ENCODE measurements at places on chromosomes 3 and 15.

DNA sequence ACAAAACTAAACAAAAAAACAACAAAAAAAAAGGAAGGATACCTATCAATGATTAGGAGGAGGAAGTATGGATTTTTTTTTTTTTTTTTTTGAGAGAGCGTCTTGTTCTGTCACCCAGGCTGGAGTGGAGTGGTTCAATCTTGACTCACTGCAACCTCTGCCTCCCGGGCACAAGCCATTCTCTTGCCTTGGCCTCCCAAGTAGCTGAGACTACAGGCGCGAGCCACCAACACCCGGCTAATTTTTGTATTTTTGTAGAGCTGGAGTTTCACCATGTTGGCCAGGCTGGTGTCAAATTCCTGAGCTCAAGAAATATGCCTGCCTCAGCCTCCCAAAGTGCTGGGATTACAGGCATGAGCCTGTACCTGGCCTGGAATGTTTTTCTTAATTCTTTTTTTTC lies 195.8 kb downstream of the CBLB start:
- DNase-seq: no peak

DNA sequence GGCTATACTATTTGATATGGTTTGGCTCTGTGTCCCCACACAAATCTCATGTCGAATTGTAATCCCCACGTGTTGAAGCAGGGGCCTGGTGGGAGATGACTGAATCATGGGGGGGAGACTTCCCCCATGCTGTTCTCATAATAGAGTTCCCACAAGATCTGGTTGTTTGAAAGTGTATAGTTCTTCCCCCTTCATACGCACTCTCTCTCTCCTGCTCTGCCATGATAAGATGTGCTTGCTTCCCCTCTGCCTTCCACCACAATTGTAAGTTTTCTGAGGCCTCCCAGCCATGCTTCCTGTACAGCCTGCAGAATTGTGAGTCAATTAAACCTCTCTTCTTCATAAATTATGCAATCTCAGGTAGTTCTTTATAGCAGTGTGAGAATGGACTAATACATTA lies 290.1 kb upstream of the CHRM5 start:
- no peak for DNase-seq

DNA sequence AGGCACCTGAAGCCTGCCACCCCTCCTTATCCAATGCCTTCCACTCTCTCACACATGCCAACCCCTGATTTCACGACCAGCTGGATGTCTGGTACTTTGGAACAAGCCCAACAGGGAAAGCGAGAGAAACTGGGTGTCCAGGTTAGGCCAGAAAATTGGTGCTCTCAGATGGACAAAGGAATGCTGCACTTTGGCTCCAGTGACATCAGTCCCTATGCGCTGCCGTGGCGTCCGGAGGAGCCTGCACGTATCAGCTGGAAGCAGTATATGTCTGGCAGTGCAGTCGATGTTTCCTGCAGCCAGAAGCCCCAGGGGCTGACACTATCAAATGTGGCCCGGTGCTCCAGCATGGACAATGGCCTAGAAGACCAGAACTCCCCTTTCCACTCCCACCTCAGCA lies 45.2 kb downstream of the CDAN1 start:
- DNase-seq: no peak

DNA sequence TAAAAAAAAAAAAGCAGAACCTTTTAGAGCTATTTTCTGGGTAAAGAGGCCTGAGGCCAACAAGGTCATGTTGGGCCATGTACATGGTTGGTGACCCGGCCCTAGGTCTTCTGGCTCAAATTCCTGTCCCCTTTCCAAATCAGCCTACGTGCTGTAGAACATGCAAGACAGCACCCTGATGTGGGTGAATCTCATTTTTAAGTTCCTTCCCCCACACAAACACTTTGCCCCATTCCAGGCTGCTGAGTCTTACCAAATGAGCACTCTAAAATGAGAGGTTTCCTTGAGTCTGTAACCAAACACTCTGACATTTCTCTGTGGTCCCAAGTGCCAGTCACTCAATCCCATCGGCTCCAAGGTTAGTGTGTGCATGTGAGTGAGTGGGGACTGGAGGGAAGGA lies 9.4 kb downstream of the BCL6 start:
- no peak for DNase-seq

- DNase-seq: no peak
Observed at GRCh38 chr3:190491533-190492054, 22.3 kb upstream of the IL1RAP start.

- DNase-seq: no peak
Observed at GRCh38 chr3:193693774-193694173, 100.8 kb downstream of the OPA1 start.

DNA sequence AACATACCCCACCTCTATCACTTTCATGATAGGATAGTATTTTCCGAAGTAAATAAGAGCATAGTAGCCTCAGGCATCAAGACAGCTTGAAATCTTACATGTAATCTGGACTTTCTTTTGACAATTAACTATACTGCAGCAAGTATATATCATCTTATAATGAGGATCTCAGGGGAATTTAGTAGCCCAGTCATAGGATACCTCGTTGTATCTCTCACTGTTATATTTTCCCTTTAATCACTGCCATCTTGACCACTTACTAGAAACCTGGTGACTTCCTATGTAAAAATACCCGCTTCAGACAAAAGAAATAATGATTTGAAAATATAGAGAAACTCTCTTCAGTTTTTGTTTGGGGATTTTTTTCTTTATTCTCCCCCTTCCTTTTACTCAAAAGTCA lies 88.2 kb downstream of the SERPINI1 start:
- DNase-seq: no peak

- no peak for DNase-seq
Observed at GRCh38 chr3:152642658-152643057, 192.3 kb upstream of the P2RY1 start.

DNA sequence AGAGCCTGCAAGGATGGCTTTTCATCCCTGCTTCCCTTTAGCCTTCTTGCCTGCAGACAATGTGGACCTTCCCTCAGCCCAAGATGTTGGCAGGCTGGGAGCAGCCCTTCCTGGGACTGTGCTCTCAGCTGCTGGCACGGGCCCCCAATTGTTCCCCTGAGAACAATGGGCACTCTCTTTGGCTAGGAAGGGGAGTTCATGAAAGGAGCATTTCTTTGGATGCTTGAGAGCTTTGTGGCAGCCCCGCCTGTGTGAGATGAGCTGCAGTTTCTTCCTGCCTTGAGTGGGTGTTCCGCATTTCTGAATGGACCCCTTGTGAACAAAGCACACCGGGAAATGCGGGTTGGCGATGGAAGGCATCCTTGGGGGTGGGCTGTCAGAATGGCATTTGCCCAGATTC lies 35.0 kb upstream of the BSN start:
- no peak for DNase-seq

DNA sequence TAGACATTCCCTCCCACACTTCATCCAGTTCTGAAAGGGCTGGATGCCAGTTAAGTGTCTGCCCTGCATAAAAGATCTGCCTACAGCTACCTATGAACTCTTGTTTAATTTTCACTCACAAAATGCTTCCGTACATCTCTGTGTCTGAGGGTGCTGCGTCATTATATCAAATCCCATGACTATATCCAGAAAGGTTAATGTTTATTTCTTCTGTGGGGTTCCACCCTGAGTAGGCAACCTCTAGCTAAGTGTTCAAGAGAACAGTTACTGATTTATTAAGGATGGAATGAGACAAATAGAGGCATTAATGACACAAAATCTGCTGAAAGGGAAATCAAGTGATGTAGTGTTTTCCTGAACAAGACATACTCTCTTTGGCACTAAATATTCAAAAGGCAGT lies 220.2 kb downstream of the MTHFS start:
- DNase-seq: no peak

DNA sequence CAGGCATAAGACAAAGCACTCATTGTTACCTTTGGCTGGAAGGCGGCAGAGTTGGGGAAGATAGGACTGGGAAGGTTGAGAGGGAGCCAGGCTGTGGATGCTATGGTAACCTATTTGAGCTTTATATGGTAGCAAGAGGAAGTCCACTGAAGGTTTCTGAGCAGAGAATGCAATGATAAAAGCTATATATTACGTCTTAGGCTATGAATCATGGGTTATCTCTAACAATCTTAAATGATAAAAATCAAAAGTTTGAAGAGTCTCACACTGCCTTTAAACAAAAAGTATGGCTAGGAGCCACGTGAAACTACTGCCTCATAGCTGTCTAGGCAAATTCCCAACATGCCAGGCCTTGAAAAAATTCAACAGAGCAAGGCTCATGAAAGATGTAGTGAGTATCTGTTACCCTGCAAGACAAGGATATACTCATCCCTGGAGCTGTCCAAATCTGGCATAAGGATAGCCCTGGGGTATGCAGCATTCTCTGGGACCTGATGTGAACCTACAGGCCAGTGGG lies 4.1 kb downstream of the P3H2 start:
- no peak for DNase-seq

DNA sequence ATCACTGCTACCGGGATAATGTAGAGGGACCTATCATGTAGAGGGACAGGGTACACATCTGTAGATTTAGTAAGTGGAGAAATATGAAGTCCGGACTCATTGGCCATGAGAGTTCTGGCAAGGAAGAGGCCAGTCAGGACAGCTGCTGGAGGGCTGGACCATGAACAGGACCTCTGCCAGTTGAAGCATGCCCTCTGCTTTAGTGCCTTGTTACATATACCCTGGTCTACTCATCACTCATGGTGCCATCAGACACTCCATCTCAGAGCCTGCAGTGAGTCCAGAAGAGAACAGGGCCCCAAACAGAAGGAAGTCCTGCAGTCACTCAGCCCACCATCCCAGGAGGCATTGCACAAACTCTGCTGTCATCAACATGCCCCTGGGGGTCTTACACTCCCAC lies 54.7 kb upstream of the CA12 start:
- no peak for DNase-seq

- no peak for DNase-seq
Observed at GRCh38 chr3:4758957-4759656, 220.1 kb upstream of the BHLHE40 start.

- no peak for DNase-seq
Observed at GRCh38 chr3:39869890-39870289, 60.5 kb downstream of the MYRIP start.

DNA sequence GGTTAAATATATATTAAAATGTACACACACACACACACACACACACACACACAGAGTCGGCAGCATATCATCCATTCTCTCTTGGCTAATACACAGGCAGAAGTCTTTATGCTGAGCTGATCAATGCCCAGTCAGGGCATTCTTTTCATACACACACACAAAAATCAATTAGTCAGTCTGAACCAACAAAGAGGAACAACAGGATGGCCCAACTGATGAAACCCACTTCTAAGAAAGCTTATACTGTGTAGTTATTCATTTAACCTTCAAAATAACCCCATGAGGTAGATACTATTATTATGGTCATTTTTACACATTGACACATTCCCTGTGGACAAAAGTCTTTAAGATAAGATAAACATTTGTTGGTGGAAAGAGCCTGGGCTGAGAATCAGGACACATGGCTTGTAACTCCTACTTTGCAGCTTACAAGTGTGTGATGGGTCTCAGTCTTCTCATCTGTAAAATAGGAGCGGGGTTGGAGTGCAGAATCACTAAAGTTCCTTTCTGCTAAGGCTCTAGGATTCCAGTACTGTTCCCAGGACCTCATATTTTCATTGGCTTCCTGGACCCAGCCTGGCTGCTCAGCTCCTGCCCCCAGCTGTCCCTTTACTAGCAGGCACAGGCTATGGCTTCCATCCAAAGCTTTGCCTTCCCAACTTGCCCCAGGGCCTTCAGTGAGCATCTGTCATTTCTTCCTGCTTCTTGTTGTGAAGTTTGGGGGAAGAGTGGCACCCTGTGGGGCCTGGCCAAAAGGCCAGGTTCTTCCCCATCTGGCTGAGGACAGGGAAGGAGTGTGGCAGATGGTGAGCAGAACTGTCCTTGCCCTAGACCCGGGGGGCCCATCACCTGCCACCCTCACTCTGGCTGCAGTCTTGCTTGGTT lies 27.2 kb upstream of the GLCE start:
- no peak for DNase-seq

GRCh38 chr3:143362115-143362991 lies 242.8 kb downstream of the CHST2 start:
- DNase-seq: no peak

- DNase-seq: no peak
Observed at GRCh38 chr15:93706495-93707292, 524.7 kb upstream of the MCTP2 start.

- DNase-seq: no peak
Observed at GRCh38 chr3:113828600-113828999, 10.0 kb upstream of the GRAMD1C start.

DNA sequence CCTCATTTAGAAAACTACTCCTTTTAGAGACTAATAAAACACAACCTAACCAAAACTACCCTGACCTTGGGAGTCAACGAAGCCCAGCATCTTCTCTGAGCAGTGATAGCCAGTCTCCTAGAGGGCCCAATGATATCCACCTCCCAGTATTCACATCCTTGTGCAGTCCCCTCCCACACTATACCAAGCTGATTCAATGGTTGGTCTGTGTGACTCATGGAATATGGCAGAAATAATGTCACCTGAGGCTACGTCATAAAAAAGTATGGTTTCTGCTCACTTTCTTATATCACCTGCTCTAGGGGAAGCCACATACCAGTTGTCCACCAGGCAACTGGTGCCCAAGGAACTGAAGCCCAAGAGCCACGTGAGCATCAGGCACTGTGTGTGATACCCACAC lies 21.4 kb upstream of the USF3 start:
- no peak for DNase-seq

- no peak for DNase-seq
Observed at GRCh38 chr3:185422677-185423076, 59.7 kb downstream of the MAP3K13 start.

DNA sequence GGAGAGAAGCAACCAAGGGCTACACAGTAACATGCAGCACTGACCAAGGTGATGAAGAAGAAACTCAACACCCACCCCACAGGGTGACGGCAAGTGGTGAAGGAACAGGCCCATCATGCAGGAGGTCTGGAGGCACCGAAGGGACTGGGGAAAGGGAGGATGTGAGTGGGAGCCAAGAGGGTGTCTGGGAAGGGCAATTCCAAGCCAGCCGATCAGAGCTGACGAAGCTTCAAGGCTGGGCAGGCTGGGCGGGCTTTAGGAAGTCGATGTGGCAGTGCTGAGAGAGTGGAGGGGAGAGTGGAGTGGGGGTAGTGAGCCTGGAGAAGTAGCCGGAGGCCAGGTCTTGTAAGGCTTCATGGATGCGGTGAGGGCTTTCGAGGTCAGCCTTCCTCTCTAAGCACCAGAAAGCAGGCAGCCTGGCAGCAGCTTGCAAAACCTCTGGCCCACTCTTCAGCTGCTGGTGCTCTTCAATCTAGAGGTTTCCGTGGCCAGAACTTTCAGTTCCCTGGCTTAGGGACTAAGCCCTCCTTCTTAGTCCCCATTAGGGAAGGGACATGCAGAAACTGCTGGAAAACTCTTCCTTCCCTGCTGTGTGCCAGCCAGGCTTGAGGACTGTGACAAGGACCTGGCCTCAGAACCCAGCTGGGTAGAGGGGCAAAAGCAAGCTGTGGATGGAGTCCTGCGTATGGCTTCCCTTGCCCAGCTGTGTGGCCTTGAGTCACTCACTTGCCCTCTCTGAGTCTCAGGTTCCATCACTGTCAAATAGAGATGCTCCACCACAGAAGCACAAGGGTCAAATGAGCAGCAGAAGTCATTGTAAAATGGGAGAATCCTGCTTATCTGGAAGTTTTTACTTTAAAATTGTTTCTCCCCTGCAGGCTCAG lies 72.1 kb downstream of the TLE3 start:
- no peak for DNase-seq

- no peak for DNase-seq
Observed at GRCh38 chr3:176767385-176767784, 429.9 kb downstream of the TBL1XR1 start.

GRCh38 chr3:194220901-194221326 lies 85.0 kb downstream of the HES1 start:
- DNase-seq: no peak

All from stimulated activated CD4-positive, alpha-beta T cell treated with anti-CD3 and anti-CD28 coated beads, Interleukin-1b, Interleukin-23, amount 100 ng/mL, for 24 hours (primary cell).